ENCODE measurements at places on chromosomes 3 and 15.

- DNase-seq: no peak
These were observed 604.0 kb upstream of the LMCD1 start for GRCh38 chr3:7897655-7898054.

- no peak for DNase-seq
These were observed 207.3 kb downstream of the ARRDC4 start for GRCh38 chr15:98167722-98168268.

- DNase-seq: no peak
These were observed 232.8 kb downstream of the CLSTN2 start for GRCh38 chr3:140167600-140168281.

DNA sequence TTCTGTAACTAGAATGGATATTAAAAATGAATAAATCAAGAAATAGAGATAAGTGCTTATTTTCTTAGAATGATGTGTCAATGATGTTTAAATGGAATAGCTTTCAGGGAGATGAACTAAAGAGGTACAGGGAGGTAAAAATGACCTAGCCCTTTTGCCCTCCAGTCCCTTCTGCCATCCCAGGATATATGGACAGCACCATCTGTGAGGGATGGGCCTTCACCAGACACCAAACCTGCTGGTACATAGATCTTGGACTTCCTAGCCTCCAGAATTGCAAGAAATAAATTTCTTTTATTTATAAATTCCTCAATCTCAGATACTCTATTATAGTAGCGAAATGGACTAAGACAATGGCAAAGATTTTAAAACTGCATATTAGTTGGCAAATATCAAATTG, 352.0 kb upstream of the THBS1 start:
- no peak for DNase-seq

DNA sequence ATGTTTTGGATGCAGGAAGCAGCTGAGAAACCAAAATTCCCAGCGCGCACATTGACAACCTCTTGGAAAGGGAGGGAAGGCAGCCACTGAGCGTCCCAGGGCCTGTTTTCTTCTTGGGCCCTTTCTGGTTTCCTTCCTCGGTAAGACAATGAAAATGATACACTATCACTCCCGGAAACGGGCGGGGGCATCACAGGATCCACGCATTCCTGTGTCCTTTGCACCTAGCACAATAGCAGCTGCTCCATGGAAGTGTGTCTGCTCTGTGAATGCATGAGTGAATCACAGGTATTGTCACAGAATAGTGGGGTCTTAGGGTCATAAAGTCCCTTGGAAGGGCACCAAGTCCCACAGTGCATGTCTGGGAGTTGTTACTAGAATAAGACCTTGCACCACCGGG, 6.3 kb upstream of the ITPKA start:
- no peak for DNase-seq

GRCh38 chr15:43105077-43105736, 631 bp downstream of the UBR1 start:
- DNase-seq: no peak

GRCh38 chr3:162743091-162743490, 1246.5 kb downstream of the OTOL1 start:
- DNase-seq: no peak

DNA sequence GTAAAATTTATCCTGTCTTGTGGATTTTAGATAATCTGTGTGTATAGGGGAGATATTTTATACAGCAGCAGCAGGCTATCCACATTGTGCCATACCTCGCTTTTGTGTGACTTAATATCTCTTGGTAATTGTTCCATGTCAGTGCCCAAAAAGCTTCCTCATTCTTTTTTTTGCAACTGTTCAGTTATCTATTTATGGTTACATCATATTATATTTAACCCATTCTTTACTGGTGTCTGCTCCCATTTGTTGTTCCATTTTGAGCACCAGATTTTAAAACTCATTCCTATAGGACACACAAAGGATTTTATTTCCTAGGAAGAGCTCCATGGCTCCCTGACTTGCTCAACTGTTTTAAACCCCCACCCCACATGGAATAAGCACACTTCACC, 86.3 kb upstream of the RASGRP1 start:
- no peak for DNase-seq

GRCh38 chr15:74988007-74988800, 7.2 kb upstream of the SCAMP5 start:
- DNase-seq: no peak

GRCh38 chr15:100909989-100910955, 8.9 kb upstream of the LRRK1 start:
- no peak for DNase-seq

DNA sequence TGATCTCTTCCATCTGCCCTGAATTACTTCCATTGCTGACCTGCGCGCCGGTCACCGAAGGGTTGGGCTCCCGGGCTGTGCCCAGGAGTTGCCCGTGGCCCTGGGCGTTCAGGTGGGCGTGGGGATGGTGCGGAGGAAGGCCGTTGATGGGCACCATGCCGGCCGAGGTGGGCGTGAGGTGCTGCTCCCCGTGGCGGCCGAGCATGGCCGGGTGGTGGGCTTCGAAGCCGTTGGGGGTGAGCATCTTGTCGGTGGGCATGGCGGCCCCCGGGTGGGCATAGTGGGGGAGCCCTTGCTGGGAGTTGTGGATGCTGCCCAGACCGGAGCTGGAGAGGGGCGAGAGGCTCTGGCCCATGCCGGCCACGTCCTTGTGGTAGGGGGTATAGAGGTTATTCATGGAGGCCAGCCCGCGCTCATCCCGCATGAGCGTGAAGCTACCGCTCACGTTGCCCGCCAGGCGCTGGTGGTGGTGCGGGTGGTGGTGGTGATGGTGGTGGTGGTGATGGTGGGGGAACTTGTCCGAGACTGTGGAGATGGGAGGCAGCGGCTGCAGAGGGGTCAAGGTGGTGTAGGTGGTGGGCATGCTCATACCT, 1.0 kb downstream of the ONECUT1 start:
- no peak for DNase-seq

DNA sequence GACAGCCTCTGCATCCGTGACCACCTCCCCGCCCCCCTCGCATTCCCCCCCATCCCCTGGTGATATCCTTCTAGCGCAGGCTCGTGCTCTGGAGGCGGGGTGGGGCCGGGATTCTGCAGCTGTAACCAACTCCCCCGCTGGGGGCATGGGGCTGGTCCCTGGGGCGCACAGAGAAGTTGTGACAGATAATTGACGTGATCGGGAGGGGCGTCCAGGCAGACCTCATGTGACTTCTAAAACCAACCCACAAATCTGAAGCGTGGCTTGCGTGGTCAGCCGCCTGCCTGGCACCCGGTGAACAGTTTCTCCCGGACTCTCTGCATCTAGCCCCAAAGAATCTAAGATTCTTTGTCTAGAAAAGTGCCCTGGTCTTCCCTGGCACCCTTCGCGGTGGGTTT, 100.6 kb upstream of the IGF1R start:
- DNase-seq: no peak

DNA sequence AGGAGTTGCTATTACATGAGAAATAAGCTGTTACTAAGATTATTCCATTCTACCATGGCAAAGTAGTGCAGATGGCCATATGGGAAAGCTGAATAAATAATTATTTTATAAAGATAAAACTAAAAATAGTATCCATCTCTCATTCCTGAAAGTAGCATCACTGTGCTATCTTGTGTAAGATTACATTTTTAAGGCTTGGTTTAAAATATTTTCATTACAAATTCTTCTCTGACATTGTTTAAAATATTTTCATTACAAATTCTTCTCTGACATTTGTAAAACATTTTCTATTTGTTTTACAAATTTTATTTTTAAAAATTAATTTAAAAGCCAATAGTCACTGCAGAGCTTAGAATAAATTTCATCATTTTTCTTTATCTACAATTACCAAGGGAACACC, 665.5 kb upstream of the NAALADL2 start:
- DNase-seq: no peak

DNA sequence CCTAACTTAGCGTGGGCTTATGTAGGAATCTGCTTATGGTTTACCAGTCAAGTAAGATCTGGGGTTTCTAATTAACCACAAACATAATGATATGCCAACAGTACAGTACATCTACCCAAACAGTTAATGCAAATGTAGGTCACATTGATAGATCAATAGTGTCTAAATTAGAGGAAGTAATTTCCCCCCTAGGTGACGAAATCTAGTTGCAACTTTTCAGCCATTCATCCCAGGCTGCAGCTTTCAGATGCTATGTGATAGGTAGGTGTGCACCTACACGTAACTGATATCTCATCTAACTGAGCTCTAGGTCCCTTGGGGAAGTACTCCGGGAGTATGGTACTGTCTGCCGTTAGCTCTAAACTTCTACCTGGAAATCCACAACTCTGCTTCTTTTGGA, 57.2 kb downstream of the CRTC3 start:
- DNase-seq: no peak

DNA sequence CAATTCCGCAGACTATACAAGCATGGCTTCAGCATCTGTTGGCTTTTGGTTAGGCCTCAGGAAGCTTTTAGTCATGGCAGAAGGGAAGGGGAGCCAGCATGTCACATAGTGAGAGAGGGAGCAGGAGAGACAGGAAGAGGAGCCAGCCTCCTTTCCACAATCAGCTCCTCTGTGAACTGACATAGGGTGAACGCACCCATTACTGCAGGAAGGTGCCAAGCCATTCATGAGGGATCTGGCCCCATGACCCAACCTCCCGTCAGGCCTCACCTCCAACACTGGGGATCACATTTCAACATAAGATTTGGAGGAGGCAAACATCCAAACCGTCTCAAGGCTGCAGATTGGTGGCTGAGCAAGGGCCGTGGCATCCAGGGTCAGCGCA, 106.3 kb downstream of the LRRK1 start:
- no peak for DNase-seq

GRCh38 chr3:159787178-159787574, 201.5 kb upstream of the IL12A start:
- no peak for DNase-seq

DNA sequence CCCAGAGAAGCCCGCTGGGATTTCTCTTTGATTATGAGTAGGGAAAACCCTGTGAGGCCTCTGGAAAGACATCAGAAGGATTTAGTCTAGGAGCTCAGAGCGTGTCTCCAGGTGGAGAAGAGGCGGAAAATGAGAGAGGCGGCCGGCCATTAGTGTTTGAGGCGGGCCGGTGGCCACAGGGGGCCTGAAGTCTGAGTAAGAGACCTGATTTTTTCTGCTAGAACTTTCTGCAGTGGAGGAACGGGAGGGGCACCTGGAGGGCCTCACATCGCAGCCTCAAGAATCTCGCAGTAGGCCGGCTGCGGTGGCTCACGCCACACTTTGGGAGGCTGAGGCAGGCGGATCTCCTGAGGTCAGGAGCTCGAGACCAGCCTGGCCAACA, 28.5 kb downstream of the KLHDC8B start:
- no peak for DNase-seq
